Occipital lobe (tissue), 3 donors: ENCODE measurements at places on chromosomes 11 and 22. TPM values are rescaled to one million over a fixed set of nuclear protein-coding genes. Genes with fewer than 3 reads are reported as not detected.

The ARSA gene
- 6.9 TPM for total RNA-seq

The FAM111B gene
- 3.9 TPM for total RNA-seq

The KIF18A gene
- 4.5 TPM for total RNA-seq

The FGF4 gene
- not detected for total RNA-seq

GRCh38 chr11:10539339-10539738 lies 1.6 kb downstream of the RNF141 start:
- no peak for DNase-seq

GRCh38 chr11:123535401-123535800 lies 105.3 kb downstream of the GRAMD1B start:
- DNase-seq, result no peak

GRCh38 chr11:95829580-95830259 lies 39.4 kb downstream of the CEP57 start:
- DNase-seq, result no peak
